Anterior cingulate cortex (tissue), 58 donors: ENCODE measurements at places on chromosomes 1 and 21.

DNA sequence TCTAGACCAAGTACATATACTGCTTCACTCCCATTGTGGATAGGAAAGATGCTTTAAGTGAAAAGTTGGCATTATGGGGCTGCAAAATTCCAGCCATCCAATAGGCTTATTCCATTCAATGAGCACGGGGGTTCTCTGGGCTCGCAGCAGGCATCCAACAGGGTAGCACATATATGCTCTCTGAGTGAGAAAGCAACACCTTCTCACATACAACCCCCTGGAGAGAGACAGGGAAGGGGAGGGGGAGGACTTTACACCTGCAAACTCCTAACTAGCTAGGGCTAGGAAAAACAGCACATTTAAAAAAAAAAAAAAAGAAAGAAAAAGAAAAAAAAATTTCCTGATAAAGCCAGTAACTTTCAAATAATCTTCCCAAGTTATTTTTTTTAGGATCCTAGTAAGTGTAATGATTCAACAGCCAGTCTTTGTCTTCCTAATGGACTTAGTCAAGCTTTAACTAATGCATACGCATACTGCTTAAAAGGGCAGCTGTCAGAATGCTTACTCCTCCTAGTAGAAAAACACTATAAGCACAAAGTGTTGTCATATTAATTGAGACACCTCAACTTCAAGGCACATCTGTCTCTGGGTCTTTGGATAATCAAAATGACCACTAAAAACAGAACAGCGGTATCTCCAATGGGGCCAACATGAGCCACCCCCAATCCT, 18.7 kb downstream of the PSMB2 start:
- no peak for DNase-seq

DNA sequence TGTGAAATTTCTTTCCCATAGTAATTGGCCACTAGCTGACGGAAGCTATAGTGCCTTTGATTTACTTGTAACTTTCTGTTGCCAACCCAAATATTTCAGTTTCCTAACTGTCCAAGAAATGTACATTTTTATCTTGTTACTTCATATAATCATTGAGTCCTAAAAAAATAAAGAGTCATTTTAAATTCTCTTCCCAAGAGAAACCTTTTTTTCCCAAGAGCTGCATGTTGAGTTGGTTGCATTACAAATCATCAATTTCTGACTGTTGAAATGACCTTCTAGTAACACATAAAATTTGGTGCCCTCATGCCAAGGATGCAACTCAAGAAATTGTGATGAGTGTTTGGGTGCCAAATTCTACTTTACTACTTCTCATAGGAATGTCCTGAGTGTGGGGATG, 61.0 kb downstream of the HMCN1 start:
- no peak for DNase-seq

DNA sequence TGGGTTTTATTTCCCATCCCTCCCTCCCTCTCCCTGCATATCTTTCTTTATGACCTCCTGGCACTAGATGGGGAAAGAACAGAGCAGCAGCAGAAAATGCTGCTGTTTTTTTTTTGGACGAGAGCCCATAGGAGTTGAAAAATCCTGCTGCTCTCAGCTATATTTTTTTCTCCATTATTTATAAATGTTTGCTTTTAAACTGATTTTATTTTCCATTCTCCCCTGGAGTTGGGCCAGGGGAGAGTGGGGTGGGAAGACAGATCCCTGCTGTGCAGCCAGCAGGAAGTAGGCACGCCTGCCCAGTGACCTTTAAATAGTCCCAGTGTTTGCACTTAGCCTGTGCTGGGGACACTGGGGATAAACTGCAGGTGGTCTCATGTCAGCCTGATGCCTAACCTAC, 17.4 kb downstream of the SFT2D2 start:
- no peak for DNase-seq

GRCh38 chr1:194084755-194085154, 898.3 kb upstream of the B3GALT2 start:
- DNase-seq, result no peak

DNA sequence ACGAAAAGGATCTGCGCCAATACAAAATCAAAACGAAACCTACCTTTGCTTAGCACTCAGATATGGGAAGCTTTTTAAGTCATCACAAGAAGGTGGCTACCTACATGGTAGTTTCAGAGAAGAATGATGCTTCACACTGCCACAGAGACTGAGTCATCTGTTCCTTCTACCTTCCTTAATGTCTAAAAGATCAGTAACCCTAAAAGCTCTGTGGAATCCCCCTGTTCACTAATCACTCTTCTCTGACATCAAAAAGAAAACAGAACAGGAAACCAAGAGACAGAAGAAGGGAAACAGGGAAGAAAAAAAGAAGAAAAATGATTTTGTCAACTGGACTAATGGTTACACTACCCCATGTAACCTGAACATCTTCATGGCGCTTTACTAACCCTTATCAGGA, 177.2 kb downstream of the SMYD3 start:
- no peak for DNase-seq

GRCh38 chr21:44643741-44644310, 2.4 kb upstream of the KRTAP10-11 start:
- no peak for DNase-seq

DNA sequence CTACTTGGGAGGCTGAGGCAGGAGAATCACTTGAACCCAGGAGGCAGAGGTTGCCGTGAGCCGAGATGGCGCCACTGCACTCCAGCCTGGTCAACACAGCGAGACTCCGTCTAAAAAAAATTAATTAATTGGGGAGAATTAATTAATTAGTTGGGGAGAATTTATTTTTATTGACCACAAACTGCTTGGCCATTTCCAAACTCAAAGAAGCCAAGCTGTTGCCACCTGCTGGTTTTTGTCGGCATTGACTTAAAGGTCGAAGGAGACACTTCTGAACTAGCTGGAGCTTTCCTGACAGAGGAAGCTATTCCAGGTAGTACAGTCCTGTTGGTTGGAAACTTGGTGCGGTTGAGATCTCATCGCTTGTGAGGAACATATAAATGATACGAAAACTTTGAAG, 13.1 kb downstream of the MAP1LC3C start:
- no peak for DNase-seq

DNA sequence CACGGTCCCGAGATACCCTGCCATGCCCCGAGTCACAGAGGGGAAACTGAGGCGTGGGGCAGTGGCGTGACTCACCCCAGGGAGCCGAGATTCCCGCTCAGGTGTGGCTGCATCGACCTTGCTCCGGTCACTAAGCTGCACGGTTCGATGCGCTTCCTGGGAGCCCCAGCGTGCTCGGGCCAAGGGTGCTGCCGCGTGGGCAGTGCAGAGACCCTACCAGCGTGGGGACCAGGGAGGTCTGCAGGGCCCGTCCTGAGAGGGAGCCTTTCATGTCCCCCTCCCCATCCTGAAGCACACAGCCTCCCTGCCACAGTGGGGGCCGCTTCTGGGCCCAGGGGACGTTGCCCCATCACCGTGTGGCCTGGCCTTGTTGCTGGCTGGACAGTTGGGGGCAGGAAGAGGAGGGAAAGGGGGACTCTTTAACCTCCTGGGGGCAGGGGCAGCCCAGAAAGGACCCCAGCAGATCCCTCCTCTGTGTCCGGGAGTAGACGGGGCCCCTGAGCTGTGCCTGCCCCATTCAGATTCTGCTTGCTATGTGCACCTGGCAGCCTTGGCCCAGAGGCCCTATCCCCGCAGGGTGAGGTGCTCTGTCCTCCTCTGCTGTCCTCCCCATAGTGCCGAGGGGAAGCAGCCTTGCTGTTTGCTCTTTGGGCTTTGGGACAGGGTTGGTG, 52.3 kb downstream of the COL18A1 start:
- DNase-seq, result no peak

DNA sequence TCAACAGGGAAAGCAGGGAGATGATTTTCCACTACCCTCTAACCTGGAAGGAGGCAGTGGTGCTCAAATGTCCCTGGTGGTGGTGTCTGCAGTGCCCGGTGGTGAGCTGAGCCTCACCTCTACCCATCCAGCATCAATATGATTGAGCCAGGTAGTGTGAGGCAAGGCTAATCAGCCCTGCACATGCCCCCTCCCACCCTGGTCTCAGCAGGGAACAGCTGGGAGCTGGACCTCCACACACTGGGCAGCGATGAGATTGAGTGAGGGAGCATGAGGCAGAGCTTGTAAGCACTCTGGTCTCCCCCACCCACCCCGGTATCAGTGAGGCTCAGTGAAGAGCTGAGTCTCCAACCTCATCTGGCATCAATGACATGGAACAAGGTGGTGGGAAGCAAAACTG, 634.3 kb downstream of the PTPRU start:
- no peak for DNase-seq

- DNase-seq, result no peak
Measured at GRCh38 chr1:67150931-67151330, 15.3 kb upstream of the IL23R start.

GRCh38 chr1:74333244-74333643, 98.1 kb downstream of the TNNI3K start:
- DNase-seq, result no peak

GRCh38 chr1:43134640-43135039, 37.5 kb downstream of the EBNA1BP2 start:
- DNase-seq, result no peak

GRCh38 chr1:195939844-195940243, 668.4 kb downstream of the KCNT2 start:
- DNase-seq, result no peak

DNA sequence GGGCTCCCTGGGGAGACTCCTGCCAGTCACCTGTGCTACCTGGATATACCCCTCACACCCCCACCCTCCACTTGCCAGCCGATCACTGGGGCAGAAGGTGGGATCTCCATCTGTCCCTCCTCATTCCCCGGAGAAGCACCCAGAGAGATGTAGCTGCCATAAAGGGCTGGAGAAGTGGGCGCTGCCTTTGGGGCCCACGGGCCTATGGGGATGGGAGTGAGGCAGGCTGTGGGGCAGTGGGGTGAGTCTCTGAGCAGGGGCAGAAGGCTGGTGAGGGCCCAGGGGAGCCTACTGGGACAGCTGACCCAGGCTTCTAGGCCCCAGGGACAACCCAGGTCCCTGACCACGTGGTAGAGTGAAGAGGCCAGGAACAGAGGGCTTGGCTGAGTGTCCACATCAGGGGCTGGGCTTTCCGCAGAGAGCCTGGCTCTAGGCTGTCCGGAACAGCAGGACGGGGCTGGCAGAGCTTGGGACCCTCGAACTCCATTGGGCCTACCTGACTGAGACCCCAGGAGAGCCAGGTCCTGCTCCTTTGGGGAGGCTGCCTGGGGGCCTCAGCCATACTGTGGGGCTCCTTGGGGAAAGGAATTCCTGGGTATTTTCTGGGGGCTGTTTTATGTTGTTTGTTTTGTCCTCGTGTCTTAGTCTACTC, 205.9 kb upstream of the VAMP3 start:
- DNase-seq, result no peak

- no peak for DNase-seq
Measured at GRCh38 chr1:233038581-233038980, 88.2 kb downstream of the NTPCR start.

GRCh38 chr1:119453021-119453420, 38.1 kb downstream of the HSD3B2 start:
- no peak for DNase-seq

DNA sequence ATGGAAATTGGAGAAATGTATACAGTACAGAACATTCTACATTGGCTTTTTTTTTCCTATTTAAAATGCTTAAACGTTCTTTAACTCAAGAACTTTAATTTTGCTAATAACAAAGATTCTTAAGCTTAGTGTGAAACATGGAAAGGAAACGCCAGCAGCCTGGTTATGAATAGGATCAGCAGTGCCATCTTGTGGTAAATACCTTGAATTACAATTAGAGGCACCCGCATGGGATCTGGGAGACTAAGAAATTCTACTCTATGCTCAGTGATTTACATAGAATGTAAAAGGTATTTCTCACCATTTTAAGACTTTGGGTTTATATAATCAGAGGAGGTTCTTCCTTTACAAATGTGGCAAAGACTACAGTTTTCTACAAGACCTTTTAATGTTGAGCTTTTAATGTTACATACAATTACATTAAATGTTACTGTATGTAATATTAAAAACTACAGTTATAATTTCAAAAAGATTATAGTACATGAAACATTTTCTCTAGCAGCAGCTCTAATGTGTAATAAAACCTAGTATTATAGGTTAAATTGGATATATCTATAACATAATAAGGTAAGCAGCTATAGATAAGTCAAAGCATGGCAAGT, 32.1 kb upstream of the APOBEC4 start:
- DNase-seq, result no peak

DNA sequence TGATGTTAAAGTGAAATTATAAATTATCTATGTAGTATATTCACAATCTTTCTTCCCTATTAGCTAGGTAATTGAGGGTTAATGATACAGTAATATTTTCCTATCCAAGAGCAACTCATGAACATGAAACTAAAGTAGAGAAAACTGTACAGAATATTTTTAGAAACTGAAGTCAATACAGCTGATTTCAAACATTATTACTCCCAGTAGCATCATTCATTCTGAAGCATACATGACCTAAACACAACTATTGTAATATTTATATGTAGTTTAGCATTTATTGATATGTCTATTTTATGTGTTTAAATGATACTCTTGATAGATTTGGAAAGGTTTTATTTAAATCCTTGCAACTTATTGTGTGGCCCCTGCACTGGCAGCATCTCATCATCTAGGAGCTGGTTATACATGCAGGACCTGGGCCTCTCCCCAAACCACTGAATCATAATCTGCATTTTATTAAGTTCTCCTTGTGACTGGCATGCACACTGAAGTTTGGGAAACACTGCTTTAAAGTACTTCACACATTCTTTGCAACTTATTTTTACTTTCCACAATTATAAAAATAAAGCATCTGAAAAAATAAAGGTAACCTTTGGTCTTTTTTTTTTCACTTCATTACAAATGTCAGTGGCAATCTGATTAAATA, 199.9 kb downstream of the LRRC40 start:
- no peak for DNase-seq

DNA sequence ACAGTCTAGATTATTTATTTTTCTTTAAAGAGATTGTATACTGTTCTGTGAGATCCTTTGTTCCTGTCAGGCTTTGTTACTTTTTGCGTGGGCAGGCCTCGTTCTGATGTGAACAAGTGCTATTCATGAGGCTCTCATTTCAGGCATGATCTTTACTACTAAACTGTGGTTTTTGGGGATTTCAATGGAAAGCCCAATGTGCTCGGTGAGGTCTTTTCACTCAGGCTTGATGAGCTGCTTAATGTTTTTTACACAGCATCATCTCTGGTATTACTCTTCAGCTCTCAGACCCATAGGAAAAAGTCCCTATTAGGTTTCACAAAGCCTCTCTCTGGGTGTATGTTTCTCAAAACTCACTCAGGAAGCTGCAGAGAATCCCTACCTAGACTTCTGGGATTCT, 419.4 kb downstream of the GPATCH2 start:
- DNase-seq, result no peak

GRCh38 chr1:25895365-25895990, 10.7 kb downstream of the STMN1 start:
- peak; percentile 90 for DNase-seq

- DNase-seq, result no peak
Measured at GRCh38 chr1:153490272-153491051, 30.0 kb upstream of the S100A7 start.
